Adrenal gland (tissue), 19 donors: ENCODE measurements at places on chromosomes 1 and 21. TPM values are rescaled to one million over a fixed set of nuclear protein-coding genes. Genes with fewer than 3 reads are reported as not detected.

Gene RNF186
- not detected for polyA plus RNA-seq

DNA sequence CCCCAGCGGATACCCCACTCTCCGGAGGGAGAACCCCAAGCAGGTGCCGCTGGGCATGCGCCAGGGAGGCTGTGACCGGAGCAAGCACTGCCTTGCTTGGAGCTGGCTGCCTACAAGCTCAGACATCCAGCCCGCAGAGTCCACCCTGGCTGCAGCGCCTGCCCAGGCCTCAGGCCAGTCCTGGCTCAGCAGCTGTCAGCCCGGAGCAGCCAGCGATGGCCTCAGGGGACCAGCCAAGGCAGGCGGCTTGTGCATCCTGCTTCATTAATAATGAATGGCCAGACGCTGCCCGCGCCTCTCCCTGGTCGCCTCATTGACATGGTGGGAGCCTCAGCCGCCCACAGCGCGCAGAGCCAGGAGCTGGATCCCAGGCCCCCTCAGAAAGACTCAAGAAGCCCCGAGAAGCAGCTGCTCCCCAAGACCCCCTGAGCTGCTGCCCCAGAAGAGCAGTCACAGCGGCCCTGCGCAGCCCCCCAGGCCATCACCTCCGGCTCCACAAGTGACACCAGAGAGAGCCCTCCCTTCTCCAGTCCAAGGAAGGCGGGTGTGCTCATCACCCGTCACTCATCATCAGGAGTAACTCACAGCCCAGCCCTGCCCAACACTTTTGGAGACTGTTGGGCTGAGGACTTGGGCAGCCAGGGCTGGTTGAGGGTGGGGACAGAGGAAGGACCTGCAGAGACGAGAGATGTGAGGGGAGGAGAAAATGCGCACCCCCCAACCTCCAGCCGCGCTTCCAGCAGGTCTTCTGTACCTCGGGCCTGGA is 19.6 kb downstream of the KCNAB2 start:
- no peak for DNase-seq

GRCh38 chr1:54710434-54710833 is 5.2 kb upstream of the TTC4 start:
- DNase-seq = no peak

- no peak for DNase-seq
Observed at GRCh38 chr1:55195521-55196233, 19.5 kb downstream of the USP24 start.

GRCh38 chr1:229022595-229023333 is 248.1 kb upstream of the RAB4A start:
- no peak for DNase-seq

- no peak for DNase-seq
Observed at GRCh38 chr1:41950820-41951219, 32.1 kb upstream of the HIVEP3 start.

DNA sequence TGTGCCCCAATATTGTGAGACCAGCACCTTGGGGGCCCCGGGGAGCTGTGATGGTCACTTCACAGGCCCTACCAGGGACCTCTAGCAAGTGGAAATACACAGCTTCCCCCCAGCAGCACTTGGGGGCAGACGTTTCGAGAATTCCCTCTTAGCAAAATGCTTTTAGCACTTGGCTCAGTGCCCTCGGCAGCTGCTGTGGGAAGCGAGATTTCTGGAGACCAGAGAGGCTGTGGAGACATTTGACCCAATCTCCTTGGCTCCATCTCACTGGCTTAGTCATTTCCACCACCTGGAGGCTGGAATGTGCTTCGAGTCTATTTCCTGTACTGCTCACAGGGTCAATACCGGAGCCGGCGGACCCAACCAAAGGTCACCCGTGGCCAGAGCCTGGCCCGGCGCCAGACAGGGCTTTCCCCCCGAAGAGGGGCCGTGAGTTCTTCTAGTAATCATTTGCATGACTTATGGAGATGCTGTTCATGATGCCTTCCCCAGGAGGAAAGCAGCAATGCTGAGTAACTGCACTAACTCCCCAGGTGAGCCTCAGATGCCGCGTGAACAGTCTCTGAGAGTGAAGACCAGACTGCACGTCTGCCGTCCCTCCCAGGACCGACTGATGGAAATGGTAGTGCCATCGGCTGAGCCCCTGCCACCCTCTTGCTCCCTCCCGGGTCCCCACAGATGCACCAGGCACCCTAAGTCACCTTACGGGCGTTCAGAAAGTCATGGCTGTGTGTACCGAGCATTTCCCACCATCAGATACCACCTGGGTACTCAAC is 4.4 kb upstream of the C2CD2 start:
- peak; percentile 80 for DNase-seq

Gene MLLT11
- 9.0 TPM for polyA plus RNA-seq

Gene AADACL3
- polyA plus RNA-seq = not detected

Gene CD1D
- polyA plus RNA-seq = 1.4 TPM

Gene PGLYRP3
- not detected for polyA plus RNA-seq

GRCh38 chr21:38989745-38990423 is 184.2 kb downstream of the ETS2 start:
- DNase-seq = peak; percentile 67

Gene DIPK1A
- 1.7 TPM for polyA plus RNA-seq

- DNase-seq = no peak
Observed at GRCh38 chr1:211487672-211488208, 4.2 kb downstream of the RD3 start.
